WTC11 (cell line): ENCODE measurements at places on chromosomes 1 and 21. TPM values are rescaled to one million over a fixed set of nuclear protein-coding genes. Genes with fewer than 3 reads are reported as not detected.
A peak's percentile ranks its signal among the peaks of the same experiment; 100 is the strongest.

DNA sequence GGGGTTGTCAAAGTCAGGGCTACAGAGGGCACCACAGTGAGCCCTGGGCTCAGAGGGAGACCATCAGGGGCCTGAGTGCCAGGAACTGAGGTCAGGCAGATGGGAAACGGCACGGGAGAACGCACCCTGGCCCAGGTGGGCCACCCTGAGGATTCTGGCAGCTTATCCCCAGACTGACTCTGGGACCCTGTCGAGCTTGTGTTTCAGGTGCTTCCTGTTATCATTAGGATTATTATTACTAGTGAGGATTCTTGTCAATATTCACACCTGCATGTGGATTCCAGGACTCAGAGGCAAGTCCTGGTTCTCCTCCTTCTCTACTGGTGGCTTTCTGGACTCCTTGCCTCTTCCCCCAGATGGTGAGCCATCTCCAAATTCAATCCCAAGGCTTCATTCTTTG, 15.2 kb downstream of the VSIG8 start:
- H3K27me3 ChIP-seq: peaks cover 7% of the 10 kb centered on the region; the same call in 1 of the 2 replicates
- no peak for DNase-seq
- no peaks in the 10 kb centered on the region for H3K36me3 ChIP-seq
- H3K27ac ChIP-seq: no peak overlapping the region
- H3K4me3 ChIP-seq: no peak overlapping the region

DNA sequence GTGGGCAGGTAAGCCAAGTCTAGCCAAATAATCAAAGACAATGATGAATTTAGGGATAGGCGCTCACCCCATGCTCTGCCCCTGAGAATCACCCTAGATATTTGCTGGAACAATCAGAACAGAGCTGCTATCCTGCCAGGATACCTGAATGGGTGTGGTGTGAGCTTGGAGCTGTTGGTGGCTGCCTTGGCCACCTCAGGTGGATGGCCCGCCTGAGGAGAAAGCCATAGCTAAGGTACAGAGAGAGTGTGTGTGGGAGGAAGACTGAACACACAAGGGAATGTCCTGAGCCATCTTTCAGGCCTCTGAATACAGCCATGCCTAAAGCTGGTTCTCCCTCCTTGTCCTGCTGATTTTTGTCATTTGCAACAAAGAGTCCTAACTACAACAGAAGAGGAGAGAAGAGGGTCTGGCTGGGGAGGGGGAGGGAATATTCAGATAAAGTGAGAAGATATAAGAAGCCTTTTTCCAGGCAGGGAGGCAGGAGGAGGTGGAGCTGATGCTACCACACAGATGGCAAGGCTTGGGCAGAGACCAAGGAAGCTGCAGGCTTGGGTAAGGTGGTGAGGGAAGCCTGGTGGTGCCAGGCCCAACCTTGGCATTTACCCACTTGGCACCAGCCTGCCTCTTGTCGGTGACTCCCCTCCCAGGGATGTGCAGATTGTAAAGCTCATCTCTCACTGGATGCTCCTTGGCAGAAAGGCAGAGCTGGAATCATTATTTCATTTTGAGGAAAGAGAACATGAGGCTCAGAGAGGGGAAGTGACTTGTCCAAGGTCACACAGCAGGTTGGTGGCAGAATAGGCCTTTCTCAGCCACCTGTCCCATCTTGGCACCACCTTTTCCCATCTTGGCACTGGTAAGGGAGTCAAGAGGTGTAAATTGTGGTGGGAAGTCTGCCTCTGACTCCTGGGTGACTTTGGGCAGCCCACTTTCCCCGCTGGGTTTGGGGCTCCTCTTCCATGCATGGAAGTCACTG, 49.7 kb downstream of the NKAIN1 start:
- H3K4me3 ChIP-seq: no peak overlapping the region
- no peaks in the 10 kb centered on the region for H3K27me3 ChIP-seq
- H3K36me3 ChIP-seq: no peaks in the 10 kb centered on the region
- H3K4me1 ChIP-seq: peaks cover 9% of the 10 kb centered on the region

- peak; percentile 71 for DNase-seq
- H3K27me3 ChIP-seq: peaks cover 52% of the 10 kb centered on the region
- peaks cover 6% of the 10 kb centered on the region for H3K36me3 ChIP-seq
- peak within 1 kb of the TSS; percentile 34; the same call in 1 of the 2 replicates for H3K27ac ChIP-seq
- H3K4me1 ChIP-seq: peaks cover 52% of the 10 kb centered on the region
- H3K4me3 ChIP-seq: peak within 1 kb of the TSS; percentile 86
Measured at GRCh38 chr1:55039342-55040082, at the start of gene PCSK9. Gene PCSK9, plus strand, starts transcription at chr1:55039548. Its CDS starts 290 bp downstream, at chr1:55039838.

GRCh38 chr1:23585321-23586022, 26.2 kb upstream of the ID3 start:
- DNase-seq: no peak
- H3K27ac ChIP-seq: no peak overlapping the region
- no peak overlapping the region for H3K4me3 ChIP-seq
- H3K36me3 ChIP-seq: no peaks in the 10 kb centered on the region

DNA sequence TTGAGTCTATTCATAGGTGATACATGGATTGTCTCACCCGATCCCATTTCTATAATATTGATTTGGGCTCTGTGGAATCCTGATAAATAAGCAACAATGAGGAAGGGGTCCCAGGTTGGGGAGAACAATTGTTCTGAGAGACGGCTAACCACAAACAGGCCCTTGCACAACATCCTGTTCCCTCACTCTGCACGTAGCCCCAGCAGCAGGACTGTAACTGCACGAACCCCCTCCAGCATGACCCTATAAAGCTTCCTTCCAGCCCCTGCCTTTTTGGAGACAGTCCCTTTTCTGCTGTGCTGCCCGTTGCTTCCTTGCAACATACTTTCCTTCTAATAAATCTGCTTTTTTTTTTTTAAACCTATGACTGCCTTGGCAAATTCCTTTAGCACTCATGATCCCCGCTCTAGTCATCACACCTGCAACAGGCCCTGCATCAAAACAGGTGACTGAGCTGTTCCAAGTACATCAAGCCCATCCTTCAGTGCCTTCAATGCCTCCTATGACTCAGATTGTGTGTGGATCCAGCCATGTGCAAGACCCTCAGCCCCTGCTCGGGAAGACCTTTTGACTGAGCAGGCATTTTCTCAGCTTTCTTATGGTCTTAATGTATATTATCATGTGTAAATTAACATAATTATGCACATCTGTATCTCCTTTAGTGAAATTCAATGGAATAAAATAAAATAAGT, 63.7 kb upstream of the B3GALNT2 start:
- H3K4me3 ChIP-seq: no peak overlapping the region
- H3K36me3 ChIP-seq: 0 out of 2 replicates have a peak, but pooled peaks cover 3% of the 10 kb centered on the region
- no peaks in the 10 kb centered on the region for H3K4me1 ChIP-seq
- no peak overlapping the region for H3K27ac ChIP-seq

GRCh38 chr21:14616380-14617039, 70.4 kb upstream of the SAMSN1 start:
- no peak for DNase-seq
- H3K27me3 ChIP-seq: no peaks in the 10 kb centered on the region
- H3K4me3 ChIP-seq: peak overlapping the region; percentile 49
- peaks cover 24% of the 10 kb centered on the region for H3K36me3 ChIP-seq
- H3K27ac ChIP-seq: peak overlapping the region; percentile 96

DNA sequence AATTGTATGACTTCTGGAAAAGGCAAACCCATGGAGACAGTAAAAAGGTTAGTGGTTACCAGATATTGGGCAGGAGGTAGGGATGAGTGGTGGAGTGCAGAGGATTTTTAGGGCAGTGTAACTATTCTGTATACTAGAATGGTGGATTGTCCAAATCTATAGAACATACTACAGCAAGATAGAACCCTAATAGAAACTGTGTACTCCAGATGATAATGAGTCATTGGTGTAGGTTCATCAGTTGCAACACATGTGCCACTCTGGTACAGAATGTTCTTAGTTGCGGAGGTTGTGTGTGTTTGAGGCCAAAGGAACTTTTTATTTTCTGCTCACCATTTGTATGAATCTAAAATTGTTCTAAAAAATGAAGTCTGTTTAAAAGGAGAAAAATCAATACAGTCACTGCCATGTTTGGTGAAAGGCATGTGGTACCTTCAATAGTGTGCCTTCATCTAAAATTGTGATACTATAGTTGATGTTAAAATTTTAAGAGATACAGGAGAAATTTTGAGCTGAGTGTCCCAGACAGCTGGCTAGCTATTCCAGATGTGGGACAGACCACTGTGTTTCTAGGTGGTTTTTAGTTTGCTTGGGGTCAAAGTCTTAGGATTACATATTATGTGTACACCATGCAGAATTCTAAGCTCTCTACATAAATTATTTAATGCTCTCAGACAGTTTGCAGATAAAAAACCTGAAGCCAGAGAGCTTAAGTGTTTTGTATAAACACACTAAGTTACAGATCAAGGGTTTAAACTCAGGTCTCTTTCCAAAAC, 150.5 kb downstream of the RPS6KC1 start:
- H3K4me1 ChIP-seq: peaks cover 7% of the 10 kb centered on the region; the same call in 1 of the 2 replicates
- no peaks in the 10 kb centered on the region for H3K27me3 ChIP-seq
- no peak for DNase-seq
- no peak overlapping the region for H3K27ac ChIP-seq
- no peak overlapping the region for H3K4me3 ChIP-seq

GRCh38 chr1:81548918-81549587, 251.7 kb upstream of the ADGRL2 start:
- DNase-seq: no peak
- no peaks in the 10 kb centered on the region for H3K27me3 ChIP-seq
- peaks cover 88% of the 10 kb centered on the region for H3K4me1 ChIP-seq
- no peaks in the 10 kb centered on the region for H3K36me3 ChIP-seq
- peak overlapping the region; percentile 74 for H3K27ac ChIP-seq

- no peak for DNase-seq
- 0 out of 2 replicates have a peak overlapping the region, but pooled peaks have one; percentile 48 for H3K27ac ChIP-seq
- peaks cover 35% of the 10 kb centered on the region for H3K4me1 ChIP-seq
- H3K27me3 ChIP-seq: no peaks in the 10 kb centered on the region
- peaks cover 63% of the 10 kb centered on the region for H3K36me3 ChIP-seq
- no peak overlapping the region for H3K4me3 ChIP-seq
Measured at GRCh38 chr21:39667353-39667891, 54.7 kb downstream of the B3GALT5 start.

DNA sequence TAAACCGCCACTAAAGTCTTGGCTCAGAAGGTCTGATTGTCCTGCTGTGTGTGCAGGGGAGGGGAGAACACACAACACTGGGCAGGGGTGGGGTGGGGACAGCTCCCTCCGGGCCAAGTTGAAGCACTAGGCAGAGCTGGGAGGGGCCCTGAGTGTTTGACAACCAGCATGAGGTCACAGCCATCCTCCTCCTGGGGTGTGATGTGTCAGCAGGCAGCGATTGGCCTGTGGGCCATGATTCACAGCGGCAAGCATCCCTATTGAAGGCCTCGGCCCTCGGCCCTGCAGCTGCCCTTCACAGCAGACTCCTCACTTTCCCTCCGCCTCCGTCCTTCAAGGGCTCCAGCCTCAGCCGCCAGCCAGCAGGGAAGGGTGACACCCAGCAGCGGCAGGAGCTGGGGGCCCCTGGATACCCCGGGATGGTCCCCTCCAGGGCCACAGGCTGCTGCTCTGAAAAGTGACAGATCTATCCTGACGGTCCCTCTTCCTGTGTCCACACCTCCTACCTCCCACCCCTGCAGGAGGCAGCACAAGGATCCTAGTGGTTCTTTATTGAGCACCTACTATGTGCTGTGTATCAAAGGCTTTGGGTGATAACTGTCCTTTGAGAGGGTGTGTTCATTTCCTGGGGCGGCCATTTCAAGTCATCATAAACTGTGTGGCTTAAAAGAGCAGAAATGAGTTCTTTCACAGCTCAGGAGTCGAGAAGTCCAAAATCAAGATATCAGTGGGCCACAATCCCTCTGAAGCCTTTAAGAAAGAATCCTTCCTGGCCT, 66.0 kb upstream of the SLC25A33 start:
- no peaks in the 10 kb centered on the region for H3K27me3 ChIP-seq
- H3K27ac ChIP-seq: no peak overlapping the region
- no peak for DNase-seq
- no peaks in the 10 kb centered on the region for H3K4me1 ChIP-seq
- no peak overlapping the region for H3K4me3 ChIP-seq
- H3K36me3 ChIP-seq: no peaks in the 10 kb centered on the region

DNA sequence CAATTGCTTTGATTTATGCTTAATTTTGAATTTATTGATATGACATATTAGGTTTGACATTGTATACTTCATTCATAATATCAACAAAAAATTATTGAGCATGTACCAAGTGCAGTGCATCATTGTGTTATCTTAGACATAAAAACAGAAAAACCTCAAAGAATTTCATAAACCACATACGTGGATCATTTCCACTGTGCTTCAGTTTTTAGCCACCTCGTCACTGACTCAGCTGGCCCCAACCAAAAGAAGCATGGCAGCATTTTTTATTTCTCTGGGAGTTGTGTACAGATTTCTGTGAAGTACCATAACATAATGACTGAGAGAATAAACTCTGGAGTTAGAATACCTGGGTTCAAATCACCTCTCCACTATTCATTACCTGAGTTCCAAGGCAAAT, 95.6 kb upstream of the C1orf87 start:
- H3K27ac ChIP-seq: no peak overlapping the region
- H3K4me3 ChIP-seq: no peak overlapping the region
- DNase-seq: no peak

- H3K27me3 ChIP-seq: no peaks in the 10 kb centered on the region
- H3K4me3 ChIP-seq: no peak overlapping the region
- DNase-seq: no peak
- H3K27ac ChIP-seq: peak overlapping the region; percentile 20; the same call in 1 of the 2 replicates
Measured at GRCh38 chr21:42269386-42269785, 45.8 kb downstream of the TFF3 start.

DNA sequence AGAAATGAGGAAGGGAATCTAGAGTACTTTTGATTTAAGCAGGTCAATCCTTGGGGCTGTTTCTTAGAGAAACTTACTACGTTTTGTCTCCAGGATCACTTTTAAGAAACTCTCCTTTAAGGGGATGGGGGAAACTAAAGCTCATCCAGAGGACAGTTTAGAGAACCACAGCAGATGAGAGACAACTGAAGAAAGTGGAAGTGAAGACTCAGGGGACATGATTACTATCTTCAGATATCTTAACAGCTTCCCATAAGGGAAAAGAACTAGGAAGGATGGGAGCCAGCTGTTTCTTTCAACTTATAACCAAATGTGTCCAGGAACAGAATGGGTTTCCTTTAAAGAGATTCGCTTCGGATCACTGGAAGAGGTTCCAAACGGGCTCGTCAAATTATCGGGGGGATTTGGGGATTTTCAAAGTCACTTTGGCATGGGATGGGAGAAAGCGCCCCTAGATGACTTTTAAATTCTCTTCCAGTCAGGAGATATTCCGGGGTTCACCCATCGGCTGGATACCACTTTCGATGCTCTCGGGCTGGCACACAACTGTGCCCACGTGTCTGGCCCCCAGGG, 1.2 kb downstream of the SCMH1 start:
- peak overlapping the region; percentile 44; the same call in 1 of the 2 replicates for H3K27ac ChIP-seq
- H3K27me3 ChIP-seq: peaks cover 20% of the 10 kb centered on the region
- DNase-seq: no peak

VCAM1 gene
- 0.07 to 0.64 TPM in 2 of 3 replicates, not detected in the other for total RNA-seq

CCDC27 gene
- 0.13 to 0.25 TPM (median 0.23 TPM) in 3 replicates for total RNA-seq

CELA3B gene
- 4.4 to 6.7 TPM (median 5.0 TPM) in 3 replicates for total RNA-seq

HSD3B2 gene
- total RNA-seq: 0.94 to 1.0 TPM (median 0.94 TPM) in 3 replicates
